ENCODE measurements at places on chromosomes 16 and 17. TPM values are rescaled to one million over a fixed set of nuclear protein-coding genes. Genes with fewer than 3 reads are reported as not detected.

DNA sequence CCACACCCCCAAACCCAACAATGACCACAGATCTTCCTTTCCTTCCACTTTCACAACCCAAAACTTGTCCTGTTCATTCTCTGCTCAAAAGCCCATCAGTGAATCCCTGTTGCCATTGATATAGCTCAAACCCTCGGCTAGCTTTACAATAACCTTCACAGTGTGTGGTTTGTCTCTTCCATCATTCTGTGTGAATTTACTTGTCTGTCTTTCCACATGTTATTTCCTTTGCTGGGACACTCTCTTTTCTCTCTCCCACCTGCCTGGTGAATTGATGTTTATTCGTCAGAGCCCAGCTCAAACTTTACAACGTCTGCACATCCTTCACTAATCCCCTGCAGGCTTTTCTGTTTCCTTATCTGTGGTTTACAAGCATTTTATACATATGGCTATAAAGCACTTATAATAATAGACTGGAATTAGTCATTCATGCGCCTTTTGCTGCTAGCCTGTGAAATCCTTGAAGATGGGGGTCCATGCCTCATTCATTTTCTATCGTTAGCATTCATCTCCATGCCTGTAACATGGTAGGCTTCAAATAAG is 114.4 kb downstream of the CDH13 start:
- no peaks in the 10 kb centered on the region for H3K27me3 ChIP-seq
- H3K36me3 ChIP-seq, result no peaks in the 10 kb centered on the region
- peaks cover 7% of the 10 kb centered on the region for H3K4me1 ChIP-seq
- no peak for DNase-seq

GRCh38 chr16:77956231-77956630 is 66.1 kb upstream of the CLEC3A start:
- H3K27me3 ChIP-seq, result no peaks in the 10 kb centered on the region
- DNase-seq, result no peak
- H3K4me3 ChIP-seq, result no peak overlapping the region

GRCh38 chr16:88681709-88682451 is 4.4 kb downstream of the SNAI3 start:
- no peaks in the 10 kb centered on the region for H3K4me1 ChIP-seq
- no peak for DNase-seq
- no peak overlapping the region for H3K4me3 ChIP-seq
- peaks cover 1% of the 10 kb centered on the region for H3K36me3 ChIP-seq
- H3K27me3 ChIP-seq, result peaks cover 22% of the 10 kb centered on the region
- H3K27ac ChIP-seq, result no peak overlapping the region

- no peak overlapping the region for H3K4me3 ChIP-seq
- no peaks in the 10 kb centered on the region for H3K36me3 ChIP-seq
- H3K27ac ChIP-seq, result no peak overlapping the region
- H3K27me3 ChIP-seq, result peaks cover 90% of the 10 kb centered on the region
- no peaks in the 10 kb centered on the region for H3K4me1 ChIP-seq
- no peak for DNase-seq
Measured at GRCh38 chr16:52076332-52076731, 470.6 kb downstream of the TOX3 start.

DNA sequence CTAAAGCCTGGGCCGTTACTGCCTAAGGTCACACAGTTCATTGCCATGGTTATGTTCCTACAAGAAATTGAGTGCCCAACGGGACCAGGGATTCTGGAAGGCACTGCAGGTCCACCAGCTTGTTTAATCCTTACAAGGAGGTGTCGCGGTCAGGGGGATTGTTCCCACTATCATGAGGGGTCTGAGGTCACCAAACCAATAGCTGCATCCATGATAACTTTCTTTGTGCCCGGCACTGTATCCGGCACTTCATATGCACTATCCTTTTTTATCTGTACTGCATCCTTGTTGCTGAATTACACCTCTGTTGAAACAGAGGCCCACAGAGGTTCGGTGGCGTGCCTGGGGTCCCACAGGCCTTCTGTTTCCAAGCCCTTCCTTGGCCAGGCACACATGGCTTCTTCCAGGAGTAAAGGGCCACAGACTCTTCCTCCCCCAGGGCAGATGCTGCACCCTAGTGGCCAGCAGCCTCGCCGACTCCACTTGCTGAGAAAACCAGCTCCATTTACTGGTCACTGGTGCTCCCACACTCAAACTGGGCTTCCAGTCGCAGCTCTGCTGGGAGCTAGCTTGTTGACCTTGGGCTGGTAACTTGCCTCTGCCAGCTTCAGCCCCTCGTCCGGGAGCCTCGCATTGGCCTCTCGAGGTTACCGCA is 82.0 kb upstream of the PLCG2 start:
- H3K27ac ChIP-seq, result no peak overlapping the region
- peak; percentile 52 for DNase-seq
- H3K27me3 ChIP-seq, result no peaks in the 10 kb centered on the region
- no peaks in the 10 kb centered on the region for H3K4me1 ChIP-seq
- peaks cover 48% of the 10 kb centered on the region for H3K36me3 ChIP-seq

DNA sequence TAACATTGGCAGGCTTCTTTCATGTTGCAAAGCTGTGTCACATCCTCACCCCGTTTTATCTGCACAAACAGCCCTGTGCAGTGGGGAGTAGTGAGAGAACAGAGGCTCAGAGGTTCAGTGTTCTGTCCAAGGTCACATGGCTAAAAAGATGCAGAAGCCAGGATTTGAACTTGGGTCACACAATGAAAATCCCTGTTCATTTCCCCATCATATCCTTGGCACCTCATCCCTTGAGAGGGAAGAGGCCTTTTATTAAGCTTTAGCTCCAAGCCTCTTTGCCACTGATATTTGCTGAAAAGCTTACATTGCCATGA is 106.6 kb downstream of the AMFR start:
- no peaks in the 10 kb centered on the region for H3K36me3 ChIP-seq
- peaks cover 30% of the 10 kb centered on the region for H3K27me3 ChIP-seq
- no peak for DNase-seq
- peaks cover 5% of the 10 kb centered on the region for H3K4me1 ChIP-seq
- no peak overlapping the region for H3K4me3 ChIP-seq

DNA sequence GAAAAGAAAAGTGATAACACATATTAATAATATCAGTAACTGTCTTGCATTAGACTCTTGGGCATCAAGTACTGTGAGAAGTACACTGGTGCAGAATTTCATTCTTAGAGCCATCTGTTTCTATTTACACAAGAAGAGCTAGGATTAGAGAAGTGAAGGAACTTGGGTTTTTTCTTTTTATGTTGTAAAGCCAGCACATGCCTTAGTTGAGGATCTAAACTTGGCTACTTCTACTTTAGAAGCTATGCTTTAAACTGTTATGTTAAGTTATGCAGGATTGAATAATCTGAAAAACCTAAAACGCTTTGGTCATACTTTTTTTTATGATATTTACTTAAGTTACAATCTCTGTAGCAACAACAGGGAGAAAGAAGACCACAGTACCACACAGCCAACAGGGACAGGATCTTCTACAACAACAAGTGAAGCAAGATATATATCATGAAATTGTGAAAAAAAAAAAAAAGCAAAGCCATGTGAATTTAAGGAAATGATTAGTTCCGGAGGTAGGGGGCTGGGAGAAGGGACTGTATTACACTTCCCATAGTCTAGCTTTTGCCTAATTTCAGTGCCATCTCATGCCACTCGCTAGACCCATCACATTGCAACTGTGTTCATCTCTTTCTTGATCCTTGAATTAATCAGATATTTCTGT is 305.1 kb upstream of the GOT2 start:
- H3K27me3 ChIP-seq, result peaks cover 11% of the 10 kb centered on the region
- H3K36me3 ChIP-seq, result no peaks in the 10 kb centered on the region

GRCh38 chr17:1930337-1930645 is 94.8 kb downstream of the RTN4RL1 start:
- no peak overlapping the region for H3K4me3 ChIP-seq
- no peaks in the 10 kb centered on the region for H3K27me3 ChIP-seq
- H3K27ac ChIP-seq, result no peak overlapping the region
- H3K36me3 ChIP-seq, result peaks cover 3% of the 10 kb centered on the region
- no peaks in the 10 kb centered on the region for H3K4me1 ChIP-seq
- no peak for DNase-seq

Gene CLUH
- total RNA-seq, result 80.4 TPM

Gene NKD1
- 0.29 TPM for total RNA-seq

All from MCF 10A (cell line).